ENCODE measurements at places on chromosomes 12 and 14. TPM values are rescaled to one million over a fixed set of nuclear protein-coding genes. Genes with fewer than 3 reads are reported as not detected.

SLC2A3 gene
- 26.2 TPM for total RNA-seq

TMTC1 gene
- total RNA-seq = 3.1 TPM

C1QL4 gene
- 0.18 TPM for total RNA-seq

CCDC175 gene
- not detected for total RNA-seq

P3H3 gene
- 0.45 TPM for total RNA-seq

MIP gene
- not detected for total RNA-seq

KERA gene
- not detected for total RNA-seq

GNG2 gene
- 0.33 TPM for total RNA-seq

BATF gene
- 55.7 TPM for total RNA-seq

ANKRD13A gene
- total RNA-seq = 66.9 TPM

FGF23 gene
- total RNA-seq = not detected

PPP1R1A gene
- total RNA-seq = not detected

ACVRL1 gene
- not detected for total RNA-seq

SOAT2 gene
- total RNA-seq = 0.79 TPM

SMAGP gene
- total RNA-seq = 36.3 TPM

CGRRF1 gene
- total RNA-seq = 11.3 TPM

SLC7A8 gene
- 2.0 TPM for total RNA-seq

TTC8 gene
- 8.1 TPM for total RNA-seq

LBHD2 gene
- total RNA-seq = 0.78 TPM

TAS2R14 gene
- 1.8 TPM for total RNA-seq

SLC6A12 gene
- not detected for total RNA-seq

FAM234B gene
- total RNA-seq = 7.3 TPM

SIRT4 gene
- 3.2 TPM for total RNA-seq

KLHDC1 gene
- total RNA-seq = 1.2 TPM

ANO4 gene
- total RNA-seq = not detected

IFNG-AS1 gene
- not detected for total RNA-seq

ANKRD33 gene
- total RNA-seq = not detected

PAH gene
- not detected for total RNA-seq

CCDC85C gene
- total RNA-seq = 24.8 TPM

LRFN5 gene
- total RNA-seq = not detected

YEATS4 gene
- total RNA-seq = 30.5 TPM

FKBP3 gene
- 39.4 TPM for total RNA-seq

LGMN gene
- 48.8 TPM for total RNA-seq

SLCO1C1 gene
- not detected for total RNA-seq

IL31 gene
- not detected for total RNA-seq

NAV3 gene
- total RNA-seq = 4.2 TPM

B4GALNT1 gene
- 17.9 TPM for total RNA-seq

UBC gene
- 748 TPM for total RNA-seq

DIO3 gene
- not detected for total RNA-seq

TPPP2 gene
- not detected for total RNA-seq

ARL1 gene
- total RNA-seq = 71.9 TPM

PPHLN1 gene
- 61.9 TPM for total RNA-seq

SYCP3 gene
- total RNA-seq = not detected

CAPZA3 gene
- total RNA-seq = not detected

CMA1 gene
- not detected for total RNA-seq

RNU6-7 gene
- total RNA-seq = not detected

REP15 gene
- 1.4 TPM for total RNA-seq

HAL gene
- total RNA-seq = 1.3 TPM

FGF6 gene
- not detected for total RNA-seq
